ENCODE measurements at places on chromosomes 2 and 18.

DNA sequence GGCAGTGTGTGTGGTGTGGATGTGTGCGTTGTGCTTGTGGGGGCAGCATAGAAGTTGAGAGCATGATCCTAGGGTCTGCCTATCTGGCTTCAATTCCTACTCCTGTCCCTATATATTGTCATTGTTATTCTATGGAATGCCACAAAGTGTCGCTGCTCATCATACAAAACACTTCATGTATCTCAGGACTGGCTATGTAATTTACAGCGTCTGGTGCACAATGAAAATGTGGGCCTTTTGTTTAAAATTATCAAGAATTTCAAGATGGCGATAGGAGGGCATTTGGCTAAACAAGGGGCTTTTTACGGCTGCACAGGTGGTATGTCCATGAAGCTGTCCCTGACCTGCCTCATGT is 3.4 kb downstream of the SERPINB2 start:
- DNase-seq, result no peak

DNA sequence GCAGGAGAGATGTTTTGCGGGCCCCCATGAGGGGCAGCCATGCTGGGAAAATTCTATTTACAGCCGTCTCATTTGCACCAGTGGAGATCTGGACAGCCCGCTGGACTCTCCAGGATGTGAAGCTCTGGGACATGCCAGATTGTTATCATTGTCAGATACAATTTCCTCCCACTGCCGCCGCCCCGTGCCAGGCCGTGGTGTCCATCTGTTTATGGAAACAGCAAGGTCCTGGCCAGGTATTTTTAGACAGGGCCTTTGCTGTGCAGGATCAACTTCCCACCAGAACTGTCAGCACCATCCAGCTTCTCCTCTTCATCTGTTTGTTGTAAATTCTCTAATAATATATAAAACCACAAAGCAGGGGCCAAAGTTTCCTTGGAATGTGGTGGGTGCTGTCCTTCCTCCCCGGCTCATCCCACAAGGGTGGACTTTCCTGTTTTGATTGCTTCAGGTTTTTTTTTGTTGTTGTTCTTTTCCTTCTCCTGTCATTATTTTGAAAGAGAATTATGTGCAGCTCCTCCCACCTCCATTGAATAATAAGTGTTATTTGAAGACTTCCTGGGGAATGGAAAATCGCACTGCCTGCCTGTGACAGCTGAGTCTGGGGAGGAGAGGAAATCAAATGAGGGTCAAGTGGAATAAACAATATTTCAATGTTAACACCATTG is 398.1 kb downstream of the TNS1 start:
- DNase-seq, result no peak

- DNase-seq, result no peak
Observed at GRCh38 chr2:189916651-189917050, 132.4 kb downstream of the PMS1 start.

GRCh38 chr2:136751406-136751805 is 13.9 kb upstream of the THSD7B start:
- no peak for DNase-seq

DNA sequence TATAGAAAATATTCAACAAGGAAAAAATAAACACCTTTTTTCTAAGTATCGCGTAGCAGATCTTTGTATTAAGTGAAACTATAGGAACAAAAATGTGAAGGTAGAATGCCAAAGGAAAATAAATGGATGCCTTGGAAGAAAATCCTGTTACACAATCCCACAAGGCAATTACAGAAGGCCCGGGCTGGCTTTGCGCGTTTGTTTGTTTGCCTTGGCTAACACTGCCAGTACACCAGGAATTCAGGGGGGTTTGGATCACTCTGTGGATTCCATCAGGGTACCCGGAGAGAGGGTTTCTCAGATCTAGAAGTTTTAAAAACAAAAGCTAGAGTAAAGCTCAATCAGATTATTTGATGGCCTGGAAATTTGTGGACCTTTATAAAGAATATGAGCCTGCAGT is 478.3 kb downstream of the FBXO15 start:
- no peak for DNase-seq

DNA sequence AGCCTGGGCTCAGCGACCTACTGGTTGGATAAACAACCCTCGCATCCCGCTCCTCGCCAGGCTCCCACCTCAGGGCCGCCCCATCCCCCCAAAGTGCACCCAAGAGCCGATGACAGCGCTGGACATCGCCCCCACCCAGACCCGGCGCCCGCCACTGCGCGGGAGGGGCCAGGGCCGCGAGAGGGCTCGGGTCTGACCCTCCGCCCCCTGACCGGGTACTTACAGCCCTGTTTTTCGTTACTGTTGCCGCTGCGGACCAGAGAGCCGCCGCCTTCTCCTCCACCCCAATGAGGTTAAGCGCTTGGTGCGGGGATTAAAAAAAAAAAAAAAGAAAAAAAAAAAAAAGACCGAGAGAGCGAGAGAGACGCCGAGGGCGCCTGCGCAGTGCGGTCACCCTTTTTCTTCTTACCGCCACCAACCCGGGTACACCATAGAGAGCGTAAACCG is at the start of gene CLASP1:
Gene CLASP1, minus strand, starts transcription at position 314 of the 447 bp plus-strand sequence. CDS start 43,567 bp downstream, outside the sequence.
- DNase-seq, result no peak

DNA sequence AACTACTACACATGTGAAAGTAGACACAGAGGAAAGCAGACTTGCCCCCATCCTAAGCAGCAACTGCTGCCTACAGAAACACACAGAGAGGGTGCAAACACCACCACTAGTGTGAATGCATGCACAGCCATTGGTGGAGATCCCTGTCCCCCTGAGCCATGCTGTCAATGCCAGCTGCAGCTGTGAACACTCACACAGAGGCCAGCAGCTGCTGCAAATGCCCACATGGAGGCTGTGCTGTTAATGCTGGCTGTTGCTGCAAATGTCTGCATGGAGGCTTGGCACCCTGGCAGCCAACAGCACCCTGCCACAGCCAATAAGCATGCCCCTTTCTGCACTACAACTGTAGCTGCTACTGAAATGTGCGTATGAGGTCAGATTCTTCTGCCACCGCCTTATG is 355.0 kb downstream of the LNPK start:
- no peak for DNase-seq

GRCh38 chr2:101127319-101128056 is 23.7 kb downstream of the TBC1D8 start:
- no peak for DNase-seq

- DNase-seq, result no peak
Observed at GRCh38 chr2:190497428-190497827, 37.1 kb downstream of the NEMP2 start.

GRCh38 chr2:69436938-69437750 is at the start of gene NFU1:
Gene NFU1 (minus strand): TSS chr2:69437435. CDS start chr2:69437422, 13 bp downstream.
- peak; percentile 98 for DNase-seq

- DNase-seq, result peak; percentile 12
Observed at GRCh38 chr18:51726614-51727013, 529.1 kb upstream of the MEX3C start.

DNA sequence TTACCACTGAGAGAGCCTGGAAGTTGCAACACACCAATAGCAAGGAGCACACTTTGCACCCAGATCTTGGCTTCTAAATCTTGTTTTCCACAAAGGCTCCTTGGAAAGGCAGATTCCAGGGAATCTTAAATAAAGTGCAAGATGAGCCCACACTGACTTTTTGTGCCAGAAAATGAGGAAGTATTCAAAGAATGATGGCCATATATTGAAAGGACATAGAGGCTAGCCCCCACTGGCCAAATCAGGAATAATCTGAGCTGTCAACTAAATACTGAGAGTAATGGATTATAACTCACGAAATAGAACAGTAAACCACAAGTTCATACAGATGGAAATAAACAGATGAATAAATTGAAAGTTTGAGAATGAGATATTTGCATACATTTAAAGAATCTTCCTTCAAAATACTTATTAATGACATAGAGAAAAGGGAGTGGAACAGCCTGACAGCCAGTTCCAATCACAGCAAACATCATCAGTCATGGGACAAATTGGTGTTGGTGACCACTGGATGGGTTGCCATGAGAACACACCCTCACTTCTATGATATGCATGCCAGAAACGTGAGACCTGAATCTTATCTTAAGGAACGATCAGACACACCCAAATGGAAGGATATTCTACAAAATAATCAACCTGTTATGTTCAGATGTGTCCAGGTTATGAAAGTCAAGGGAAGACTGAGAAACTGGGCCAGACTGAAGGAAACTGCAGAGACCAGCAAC is 12.2 kb upstream of the ACKR3 start:
- no peak for DNase-seq

DNA sequence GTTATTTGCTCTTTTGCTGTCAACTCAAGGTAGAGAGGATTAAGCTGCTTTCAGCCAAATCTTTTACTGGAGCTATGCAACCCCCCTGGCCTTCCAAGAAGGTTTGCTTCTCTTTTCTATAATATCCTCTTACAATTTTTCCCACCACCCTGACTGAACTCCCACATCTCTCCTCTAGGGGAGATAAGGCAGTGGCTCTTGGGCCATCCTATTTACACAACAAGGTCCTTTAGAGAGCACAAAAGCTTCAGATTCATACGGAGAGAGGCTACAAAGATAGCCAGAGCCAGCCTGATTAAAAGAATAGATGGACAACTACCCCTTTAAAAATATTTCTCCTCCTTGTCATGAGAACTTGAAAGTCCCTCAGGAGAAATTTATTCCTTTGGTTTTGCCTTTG is 95.7 kb downstream of the TPGS2 start:
- no peak for DNase-seq

DNA sequence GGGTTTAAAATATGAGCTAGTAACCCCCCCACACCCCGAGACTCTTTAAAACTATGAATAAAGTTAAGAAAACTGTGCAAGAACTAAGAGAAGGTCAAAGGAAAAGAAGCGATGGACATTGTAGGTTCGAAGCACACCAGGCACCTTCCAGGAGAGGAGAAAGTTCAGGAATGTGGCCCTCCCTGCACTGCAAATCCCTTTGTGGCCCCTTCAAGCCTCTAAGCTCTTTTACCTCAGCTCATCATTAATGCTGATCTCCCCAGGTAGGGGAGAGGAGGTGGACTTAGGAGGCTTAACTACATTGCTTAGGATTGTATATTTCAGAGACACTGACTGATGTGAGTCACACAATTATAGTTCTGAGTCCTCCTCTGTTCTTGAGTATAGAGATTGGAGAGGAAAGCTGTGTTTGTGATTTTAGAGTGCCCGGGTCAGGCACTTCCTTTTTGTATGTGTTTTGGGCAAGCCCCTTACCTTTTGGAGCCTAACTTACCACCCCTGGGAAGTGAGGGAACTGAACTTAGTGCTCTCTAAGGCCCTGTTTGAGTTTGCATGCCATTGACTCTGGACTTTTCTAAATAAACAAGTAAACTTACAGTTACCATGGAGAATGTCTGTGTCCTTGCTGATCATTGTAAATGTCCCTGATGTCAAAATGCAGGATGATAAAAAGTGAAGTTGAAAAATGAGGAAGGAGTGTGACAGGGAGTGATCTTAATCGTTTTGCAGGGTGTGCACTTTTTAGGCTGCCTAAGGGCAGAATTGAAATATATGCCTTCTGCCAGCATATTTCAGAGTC is 140.8 kb upstream of the ZEB2 start:
- no peak for DNase-seq
